ENCODE measurements at places on chromosomes 12 and 14.
A peak's percentile ranks its signal among the peaks of the same experiment; 100 is the strongest.

DNA sequence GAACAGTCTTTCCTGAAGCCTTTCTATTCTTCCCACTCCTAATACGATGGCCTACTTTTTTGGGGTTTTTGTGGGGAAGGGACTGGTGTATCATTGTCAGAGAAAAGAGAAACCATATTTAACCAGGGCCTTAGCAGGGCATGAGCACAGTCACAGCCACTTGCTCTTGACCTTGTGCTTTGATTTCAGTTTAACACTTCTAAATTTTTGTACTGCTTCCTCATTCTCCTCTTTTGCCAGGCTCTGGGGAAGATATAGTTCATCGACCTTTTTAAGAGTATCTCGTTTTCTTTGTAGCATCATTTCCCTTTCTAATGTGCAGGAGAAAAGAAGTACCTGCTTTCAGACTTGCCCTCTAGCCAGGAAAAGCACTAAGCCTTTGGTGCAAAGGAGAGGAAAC is 2.2 kb downstream of the ZBTB1 start:
- DNase-seq: no peak

DNA sequence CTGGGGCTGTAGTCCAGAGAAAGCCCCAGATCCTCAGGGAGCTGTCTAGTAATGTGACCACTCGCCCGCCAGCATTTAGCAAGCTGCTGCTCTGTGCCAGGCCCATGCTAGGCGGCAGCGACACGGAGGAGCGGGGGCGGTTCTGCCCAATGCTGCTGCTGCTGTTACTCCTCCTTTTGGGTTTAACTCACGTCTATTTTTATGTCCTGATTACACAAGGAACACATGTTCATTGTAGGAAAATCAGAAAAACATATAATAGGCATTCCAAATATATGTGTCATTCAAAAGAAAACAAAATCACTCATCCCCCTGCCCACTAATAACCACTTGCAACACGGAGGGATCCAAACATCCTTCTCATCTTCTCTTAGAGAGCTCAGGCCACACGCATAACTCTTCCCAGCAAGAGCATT is 30.4 kb downstream of the CCDC92 start:
- peak; percentile 67 for DNase-seq

GRCh38 chr12:106223485-106224354 is 24.1 kb downstream of the CKAP4 start:
- peak; percentile 55 for DNase-seq

- no peak for DNase-seq
Observed at GRCh38 chr14:105145381-105146180, 23.0 kb downstream of the JAG2 start.

DNA sequence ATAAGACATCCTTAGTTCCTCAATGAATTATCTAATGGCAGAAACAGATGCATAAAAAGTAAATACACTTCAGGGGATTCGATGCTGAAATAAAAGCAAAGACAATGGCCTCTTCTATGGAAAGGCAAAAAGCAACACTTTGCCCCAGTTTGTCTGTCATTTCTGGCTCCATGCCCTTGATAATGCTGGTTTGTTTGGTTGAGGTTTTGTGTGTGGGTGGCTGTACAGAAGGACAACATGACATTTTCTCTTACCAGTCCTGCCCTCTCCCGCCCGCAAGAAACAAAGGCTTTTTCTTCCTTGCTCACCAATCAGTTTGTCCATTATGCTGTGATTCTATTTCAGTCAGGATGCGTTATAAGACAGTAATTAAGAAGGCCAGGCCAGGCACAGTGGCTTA is 18.1 kb upstream of the WDR89 start:
- DNase-seq: no peak

GRCh38 chr12:22110176-22110575 is 64.2 kb downstream of the CMAS start:
- DNase-seq: no peak

DNA sequence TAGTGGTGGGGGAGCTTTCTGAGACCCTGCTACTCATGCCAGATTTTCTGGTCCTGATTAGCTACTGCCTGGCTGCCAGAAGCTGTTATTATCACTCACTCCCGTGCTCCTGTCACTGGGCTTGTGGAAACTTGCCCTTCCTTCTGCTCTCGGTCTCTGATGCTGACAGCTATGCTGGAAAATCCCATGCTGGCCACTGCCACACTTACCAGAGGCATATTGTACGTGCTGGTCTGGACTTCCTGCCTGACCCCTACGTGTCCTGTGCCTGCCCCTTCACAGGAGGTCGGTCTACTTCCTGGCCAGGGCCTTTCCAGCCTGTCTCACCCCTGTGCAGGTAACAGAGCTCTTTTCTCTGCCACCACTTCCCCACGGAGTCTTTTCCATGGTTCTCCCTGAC is 149.4 kb upstream of the PLEKHG7 start:
- no peak for DNase-seq

- no peak for DNase-seq
Observed at GRCh38 chr12:26818636-26819035, 14.4 kb downstream of the ITPR2 start.

GRCh38 chr12:57474430-57474829 is 5.2 kb downstream of the ARHGAP9 start:
- DNase-seq: no peak

- DNase-seq: no peak
Observed at GRCh38 chr14:38420048-38420447, 164.2 kb upstream of the CLEC14A start.

GRCh38 chr12:65810036-65810435 is 14.2 kb upstream of the HMGA2 start:
- DNase-seq: no peak

- no peak for DNase-seq
Observed at GRCh38 chr14:93046705-93047050, 69.0 kb downstream of the ITPK1 start.

DNA sequence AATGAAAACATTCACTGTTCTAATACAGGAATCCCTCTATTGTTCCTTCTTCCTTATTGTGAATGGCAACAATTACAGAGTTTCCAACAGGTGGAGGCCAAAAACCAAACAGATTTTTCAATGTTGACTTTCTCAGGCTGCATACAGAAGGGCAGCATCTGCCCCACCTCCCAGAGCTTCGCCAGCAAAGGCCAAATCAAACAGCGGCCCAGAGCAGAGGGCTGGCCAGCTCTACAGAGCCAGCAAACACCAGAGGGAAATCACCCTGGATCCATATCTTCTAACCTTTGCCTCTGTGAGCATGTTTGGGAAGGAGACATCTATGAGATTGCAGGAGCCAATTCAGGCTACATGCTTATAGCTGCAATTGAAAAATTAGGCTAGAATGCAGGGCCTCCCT is 4.4 kb upstream of the CRACR2A start:
- no peak for DNase-seq

- DNase-seq: no peak
Observed at GRCh38 chr14:73768107-73768506, 53.9 kb upstream of the PNMA1 start.

DNA sequence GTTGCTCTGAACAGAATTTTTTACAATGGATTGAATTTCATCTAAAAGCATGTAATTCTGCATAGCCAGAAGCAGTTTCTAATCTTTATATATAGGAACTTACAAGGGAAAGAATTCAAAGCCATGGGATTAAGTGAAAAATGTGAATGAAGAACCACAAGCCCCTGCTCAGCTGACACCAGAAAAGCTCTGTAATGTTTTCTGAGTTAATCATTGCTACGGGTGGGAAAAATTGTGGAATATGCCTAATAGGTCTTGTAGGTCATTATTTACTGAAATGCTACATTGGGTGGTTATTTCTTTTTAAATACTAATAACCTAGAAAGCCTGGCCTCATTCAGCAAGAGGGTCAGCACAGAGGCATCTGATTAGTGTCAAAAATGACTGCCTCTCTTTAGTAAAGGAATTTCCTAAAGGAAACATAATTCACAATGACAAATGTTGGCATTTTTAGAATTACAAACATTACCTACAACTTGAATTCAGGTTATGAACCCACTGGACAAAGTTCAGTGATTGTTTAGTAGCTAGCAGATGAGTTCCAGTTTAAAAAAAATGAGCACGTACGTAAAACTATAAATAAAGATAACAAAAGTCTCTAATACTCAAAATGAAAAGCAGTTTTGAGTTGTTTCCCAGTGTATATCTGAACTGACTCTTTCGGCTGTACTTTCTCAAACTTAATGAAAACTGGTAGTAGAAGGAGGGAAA is 75.3 kb downstream of the BMP4 start:
- no peak for DNase-seq

DNA sequence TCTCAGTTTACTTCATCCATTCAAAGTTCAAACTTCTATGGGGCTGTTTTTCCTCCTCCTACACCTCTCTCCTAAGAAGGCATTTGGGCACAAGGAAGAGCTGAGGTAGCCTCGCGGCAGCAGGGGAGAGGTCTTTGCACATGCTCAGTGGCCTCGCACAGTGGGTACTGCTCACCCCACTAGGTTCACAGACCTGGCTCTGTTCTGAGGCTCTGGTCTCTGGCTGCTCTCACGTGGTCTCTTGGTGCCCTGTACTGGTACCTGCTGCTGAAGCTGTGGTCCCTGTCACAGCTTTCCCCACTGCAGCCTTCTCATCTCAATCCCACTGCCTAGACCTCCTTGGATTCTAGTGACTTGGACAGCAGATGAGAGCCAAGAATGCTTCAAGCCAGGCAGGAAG is 134.7 kb upstream of the CRY1 start:
- DNase-seq: no peak

GRCh38 chr14:104794099-104794498 is 1.4 kb downstream of the AKT1 start:
- no peak for DNase-seq

DNA sequence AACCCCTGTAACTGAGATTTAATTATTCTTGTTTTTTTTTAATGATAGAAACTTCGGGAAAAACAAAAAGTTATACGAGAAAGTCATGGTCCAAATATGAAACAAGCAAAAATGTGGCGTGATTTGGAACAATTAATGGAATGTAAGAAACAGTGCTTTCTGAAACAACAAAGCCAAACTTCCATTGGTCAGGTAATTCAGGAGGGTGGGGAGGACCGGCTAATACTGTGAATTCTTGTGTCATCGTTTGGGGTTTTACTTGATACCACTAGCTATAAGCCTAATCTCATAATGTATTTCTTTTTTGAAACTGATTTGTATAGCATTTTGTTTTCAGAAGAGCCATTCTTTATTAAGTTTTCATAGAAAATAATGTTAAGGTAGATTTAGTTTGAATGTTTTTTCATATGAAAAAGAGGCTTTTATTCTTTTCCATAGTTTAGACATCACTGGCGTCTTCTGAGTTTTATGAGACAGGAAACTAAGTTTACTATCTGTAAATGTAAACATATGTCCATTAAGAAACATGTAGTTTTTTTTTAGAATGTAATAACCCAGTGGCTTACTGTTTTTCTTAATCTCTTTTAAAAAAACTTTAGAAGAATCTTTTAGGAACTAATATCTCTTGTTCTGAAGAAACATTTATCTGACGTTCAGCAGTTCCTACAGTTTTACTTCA is 62.9 kb upstream of the ATP2A2 start:
- DNase-seq: no peak

GRCh38 chr12:94305130-94305957 is 154.3 kb downstream of the CEP83 start:
- DNase-seq: no peak

GRCh38 chr14:63939006-63939270 is 86.1 kb downstream of the SYNE2 start:
- no peak for DNase-seq

DNA sequence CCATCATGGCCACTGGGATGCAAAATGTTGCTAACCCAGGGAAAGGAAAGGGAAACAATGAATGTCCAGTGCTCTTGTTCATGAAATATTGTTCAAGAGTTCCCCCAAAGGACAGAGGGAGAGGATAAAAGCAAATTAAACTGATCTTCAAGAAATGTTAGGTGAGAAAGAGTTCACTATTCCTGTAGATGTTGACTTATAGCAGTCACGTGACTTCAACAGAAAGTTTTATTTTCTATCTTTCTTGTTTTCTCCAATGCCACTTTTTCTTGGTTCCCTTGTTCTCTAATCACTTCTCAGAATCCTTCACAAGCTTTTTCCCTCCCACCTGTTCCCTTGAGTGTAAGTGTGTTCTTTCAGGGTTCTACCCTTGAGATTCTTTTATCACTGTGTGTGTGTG is 245.3 kb downstream of the C12orf42 start:
- DNase-seq: no peak

DNA sequence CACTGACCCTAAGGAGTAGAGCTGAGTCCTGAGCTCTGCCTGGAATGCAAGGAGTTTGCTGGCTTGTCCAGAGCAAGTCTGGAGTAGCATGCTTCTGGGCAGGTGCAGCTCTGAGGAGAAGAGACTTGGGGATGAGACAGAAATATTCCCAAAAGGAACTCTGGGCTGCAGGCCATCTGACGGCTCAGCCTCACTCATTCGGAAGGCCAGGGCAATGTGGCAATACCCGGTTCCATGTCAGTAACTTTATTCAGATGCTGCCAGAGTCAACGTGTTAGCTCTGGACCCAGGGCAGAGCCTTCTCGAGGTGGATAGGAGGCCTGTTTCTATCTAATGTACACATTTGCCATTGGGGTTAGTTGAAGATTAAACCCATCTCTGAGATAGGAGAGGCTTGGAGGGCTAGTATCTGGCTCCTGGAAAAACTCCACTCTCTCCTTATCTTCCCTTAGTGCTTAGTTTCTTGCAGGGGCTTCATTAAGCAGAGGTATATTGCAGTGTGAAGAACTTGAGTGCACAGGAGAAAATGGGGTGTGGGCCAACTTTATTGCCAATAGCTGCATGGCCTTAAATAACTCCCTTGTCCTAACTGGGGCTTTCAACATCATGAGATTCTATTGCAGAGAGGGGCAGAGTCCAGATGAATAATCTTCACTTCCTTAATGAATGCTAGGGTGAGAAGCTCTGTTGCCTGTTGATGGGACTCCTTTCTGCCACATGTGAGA is 65.6 kb downstream of the NTF3 start:
- no peak for DNase-seq

GRCh38 chr12:47773062-47773857 is at the start of gene SLC48A1:
TSS of gene SLC48A1 (plus strand) at chr12:47773238. CDS start at chr12:47773305, 67 bp downstream.
- no peak for DNase-seq

GRCh38 chr12:69672195-69672594 is 26.9 kb downstream of the BEST3 start:
- DNase-seq: no peak

GRCh38 chr14:96979611-96980074 is 182.5 kb downstream of the VRK1 start:
- no peak for DNase-seq

Data from T1000 (cell line).